ENCODE measurements at places on chromosomes 2 and 18. TPM values are rescaled to one million over a fixed set of nuclear protein-coding genes. Genes with fewer than 3 reads are reported as not detected.

Gene KCNE4
- 40.4 TPM for total RNA-seq

Gene HIBCH
- total RNA-seq, result 15.6 TPM

Gene LANCL1
- total RNA-seq, result 35.8 TPM

Gene IFIH1
- total RNA-seq, result 9.1 TPM

Gene M1AP
- under 0.01 TPM for total RNA-seq

DNA sequence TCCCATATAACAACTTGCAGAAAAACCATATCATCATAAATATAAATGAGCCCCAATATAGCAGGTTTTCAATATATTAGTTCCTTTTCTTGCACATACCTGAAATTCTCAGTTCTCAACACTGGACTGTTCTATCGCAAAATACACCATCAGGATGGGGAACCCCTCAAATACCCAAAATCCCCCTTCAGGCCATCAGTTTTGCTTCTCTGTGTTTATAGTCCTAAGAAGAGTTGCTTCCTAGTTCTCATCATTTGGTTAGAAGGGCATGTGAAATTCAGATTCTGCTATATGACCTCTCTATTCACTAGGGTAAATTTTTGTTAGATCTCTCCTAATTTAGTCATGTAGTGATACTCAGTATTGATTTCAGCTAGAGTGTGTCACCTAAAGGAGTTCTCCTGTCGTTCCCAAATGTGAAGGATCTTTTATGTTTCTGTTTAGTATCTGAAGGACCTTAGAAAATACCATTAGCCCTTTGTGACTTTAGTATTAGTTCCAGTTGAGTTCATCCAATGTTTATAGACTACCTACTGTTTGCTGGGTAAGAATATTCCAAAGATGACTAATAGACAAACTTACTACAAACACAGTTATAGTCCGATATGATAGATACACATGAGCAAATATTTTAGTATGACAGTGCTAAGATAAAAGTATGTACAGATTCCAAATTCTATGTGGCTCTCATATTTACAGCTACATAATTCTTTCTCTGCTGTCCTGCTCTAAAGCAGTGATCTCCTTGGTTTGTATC, 115.8 kb downstream of the TTC27 start:
- H3K27me3 ChIP-seq, result no peaks in the 10 kb centered on the region
- H3K4me1 ChIP-seq, result peaks cover 30% of the 10 kb centered on the region
- no peaks in the 10 kb centered on the region for H3K36me3 ChIP-seq
- no peak overlapping the region for H3K4me3 ChIP-seq

- H3K4me3 ChIP-seq, result no peak overlapping the region
- H3K4me1 ChIP-seq, result peaks cover 27% of the 10 kb centered on the region
- DNase-seq, result no peak
- no peaks in the 10 kb centered on the region for H3K27me3 ChIP-seq
Observed at GRCh38 chr2:84991404-84992160, 20.6 kb downstream of the KCMF1 start.

DNA sequence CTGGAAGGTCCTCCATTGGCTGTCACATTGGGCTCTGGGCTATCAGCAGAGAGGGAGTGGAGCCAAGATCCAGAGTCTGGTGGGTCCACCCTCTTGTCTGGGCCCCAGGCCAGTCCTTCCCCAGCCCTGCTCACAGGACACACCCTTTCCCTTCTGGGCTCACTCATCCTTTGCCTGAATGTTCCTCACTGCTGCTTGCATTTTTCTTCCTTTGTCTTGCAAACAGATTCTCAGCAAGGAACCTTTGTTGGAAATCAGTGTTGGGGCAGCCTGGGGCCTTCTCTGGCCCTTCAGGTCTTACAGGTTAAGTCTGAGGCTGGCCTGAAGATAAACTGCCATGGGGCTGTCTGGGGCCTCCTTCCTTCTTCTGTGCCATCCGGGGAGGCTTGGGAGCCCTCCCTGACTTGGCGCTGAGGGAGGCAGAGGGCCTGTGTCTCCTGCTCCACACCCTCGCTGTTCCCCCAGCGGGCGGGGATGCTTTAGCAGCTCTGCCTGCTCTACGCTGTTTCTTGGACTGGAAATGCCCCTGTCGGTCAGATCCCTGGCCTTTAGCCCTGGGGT, 11.5 kb upstream of the CELF4 start:
- no peak for DNase-seq
- no peaks in the 10 kb centered on the region for H3K36me3 ChIP-seq
- H3K4me1 ChIP-seq, result no peaks in the 10 kb centered on the region
- H3K27ac ChIP-seq, result no peak overlapping the region

DNA sequence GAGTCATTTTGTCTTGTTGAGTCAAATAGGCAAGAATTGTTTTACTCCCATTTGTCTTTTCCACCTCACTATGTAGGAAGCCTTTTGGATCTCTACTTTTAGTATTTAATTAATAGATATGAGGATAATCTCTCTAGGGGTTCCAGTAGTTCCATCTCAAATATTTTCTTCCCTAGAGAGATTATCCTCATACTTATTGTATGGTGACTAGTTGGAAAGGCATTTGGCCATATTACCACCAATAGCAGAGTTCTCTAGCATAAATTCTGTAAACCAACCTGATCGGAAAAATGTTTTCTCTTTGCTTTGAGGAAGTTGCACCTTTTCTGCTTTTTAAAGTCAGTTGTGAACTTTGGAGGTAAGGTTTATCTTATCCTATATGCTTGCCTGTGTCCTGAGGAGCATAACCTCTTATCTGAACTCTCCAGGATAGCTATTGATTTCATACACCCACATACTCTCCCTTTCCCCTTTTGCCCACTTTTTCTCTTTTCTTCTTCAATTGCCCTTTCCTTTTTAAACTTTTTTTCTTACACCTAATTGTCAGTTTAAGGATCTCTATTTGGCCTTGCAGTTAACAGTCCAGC, 100.8 kb downstream of the GALNT1 start:
- peaks cover 42% of the 10 kb centered on the region for H3K4me1 ChIP-seq
- no peak overlapping the region for H3K4me3 ChIP-seq
- peak overlapping the region; percentile 46 for H3K27ac ChIP-seq
- DNase-seq, result no peak

DNA sequence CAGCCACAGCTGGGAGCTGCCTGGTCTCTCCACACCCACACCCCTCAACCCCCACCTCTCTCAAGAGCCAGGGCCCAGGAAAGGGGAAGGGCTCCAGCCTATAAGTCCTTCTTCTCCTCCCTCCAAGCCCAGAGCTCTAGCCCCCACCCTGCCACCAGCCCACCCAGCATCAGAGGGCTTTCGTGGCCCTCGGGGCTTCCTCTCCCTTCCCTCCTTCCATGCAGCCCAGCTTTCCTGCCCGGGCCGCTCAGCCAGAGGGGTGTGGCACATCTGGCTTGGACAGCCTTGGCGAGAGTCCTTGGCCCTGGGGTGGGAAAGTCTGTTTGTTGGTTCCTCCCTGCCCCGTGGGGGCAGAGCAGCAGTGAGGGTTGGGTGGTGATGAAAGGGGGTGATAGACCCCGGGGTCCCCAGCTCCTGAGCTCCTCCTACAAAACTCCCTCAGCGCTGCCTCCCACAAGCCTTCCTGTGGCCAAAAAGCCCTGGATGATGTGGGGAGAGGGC, 7.0 kb downstream of the TNS1 start:
- DNase-seq, result peak; percentile 94
- H3K27ac ChIP-seq, result peak overlapping the region; percentile 82
- peak overlapping the region; percentile 15 for H3K4me3 ChIP-seq
- H3K27me3 ChIP-seq, result no peaks in the 10 kb centered on the region

DNA sequence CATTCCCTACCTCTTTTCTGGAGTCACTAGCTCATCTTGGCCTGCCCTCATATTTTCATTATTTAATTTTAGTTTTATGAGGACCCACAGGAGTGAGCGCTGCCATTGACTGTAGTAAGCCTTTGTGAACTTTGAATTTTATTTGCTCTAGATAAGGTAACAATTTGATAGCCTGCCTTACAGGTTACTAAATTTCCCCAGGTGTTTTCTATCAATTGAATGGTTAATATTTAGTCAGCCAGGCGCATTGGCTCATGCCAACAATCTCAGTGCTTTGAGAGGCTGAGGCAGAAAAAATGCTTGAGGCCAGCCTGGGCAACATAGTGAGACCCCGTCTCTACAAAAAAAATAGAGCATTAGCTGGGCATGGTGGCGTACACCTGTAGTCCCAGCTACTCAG, 50.2 kb downstream of the DAW1 start:
- no peaks in the 10 kb centered on the region for H3K27me3 ChIP-seq
- no peaks in the 10 kb centered on the region for H3K4me1 ChIP-seq
- H3K36me3 ChIP-seq, result no peaks in the 10 kb centered on the region
- H3K4me3 ChIP-seq, result no peak overlapping the region
- no peak for DNase-seq

DNA sequence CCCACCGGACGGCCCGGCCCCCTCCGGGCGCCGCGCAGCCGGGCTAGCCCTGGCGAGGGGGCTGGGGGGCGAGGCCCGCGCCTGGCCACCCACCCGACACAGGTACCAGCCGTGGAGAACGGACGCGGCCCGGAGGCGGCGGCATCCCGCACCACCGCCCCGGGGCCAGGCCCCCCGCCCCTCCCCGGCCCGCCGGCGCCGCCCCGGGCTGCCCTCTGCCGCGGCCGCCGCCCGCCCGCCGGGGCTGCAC, 405 bp downstream of the SOS1 start:
- H3K4me1 ChIP-seq, result peaks cover 29% of the 10 kb centered on the region
- H3K27ac ChIP-seq, result peak overlapping the region; percentile 75
- peak overlapping the region; percentile 79 for H3K4me3 ChIP-seq

- DNase-seq, result no peak
- H3K36me3 ChIP-seq, result no peaks in the 10 kb centered on the region
- H3K27ac ChIP-seq, result no peak overlapping the region
- no peaks in the 10 kb centered on the region for H3K27me3 ChIP-seq
- H3K4me1 ChIP-seq, result peaks cover 5% of the 10 kb centered on the region
Observed at GRCh38 chr2:195756218-195756942, 99.4 kb downstream of the SLC39A10 start.

DNA sequence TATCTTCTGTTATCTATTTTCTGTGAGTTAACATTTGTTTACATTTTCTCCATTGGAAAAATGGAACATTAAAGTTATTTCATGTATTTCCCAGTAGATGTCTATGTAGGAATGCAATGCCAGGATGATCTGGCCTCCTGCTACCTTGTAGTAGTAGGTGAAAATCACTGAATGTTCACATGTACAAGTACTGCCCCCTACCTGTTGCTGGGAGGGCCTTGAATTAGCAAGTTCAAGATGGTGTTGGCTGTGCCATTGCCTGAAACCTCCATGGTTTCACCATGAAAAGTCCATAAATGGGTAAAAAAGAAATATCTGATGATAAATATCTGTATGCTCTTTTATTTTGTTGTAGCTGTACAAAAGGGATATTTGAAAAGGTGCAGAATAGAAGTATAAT, 30.7 kb downstream of the XRCC5 start:
- no peaks in the 10 kb centered on the region for H3K27me3 ChIP-seq
- no peak for DNase-seq
- H3K27ac ChIP-seq, result no peak overlapping the region
- H3K4me3 ChIP-seq, result no peak overlapping the region
- H3K4me1 ChIP-seq, result peaks cover 7% of the 10 kb centered on the region
- H3K36me3 ChIP-seq, result peaks cover 83% of the 10 kb centered on the region

- H3K27ac ChIP-seq, result no peak overlapping the region
- peak; percentile 42 for DNase-seq
- no peak overlapping the region for H3K4me3 ChIP-seq
- H3K36me3 ChIP-seq, result no peaks in the 10 kb centered on the region
- no peaks in the 10 kb centered on the region for H3K4me1 ChIP-seq
Observed at GRCh38 chr18:48886520-48887293, 64.1 kb downstream of the SMAD7 start.

GRCh38 chr2:47221946-47222345, 66.8 kb upstream of the STPG4 start:
- H3K27ac ChIP-seq, result peak overlapping the region; percentile 4
- H3K4me1 ChIP-seq, result peaks cover 43% of the 10 kb centered on the region
- DNase-seq, result no peak
- no peaks in the 10 kb centered on the region for H3K27me3 ChIP-seq
- no peaks in the 10 kb centered on the region for H3K36me3 ChIP-seq
- no peak overlapping the region for H3K4me3 ChIP-seq

DNA sequence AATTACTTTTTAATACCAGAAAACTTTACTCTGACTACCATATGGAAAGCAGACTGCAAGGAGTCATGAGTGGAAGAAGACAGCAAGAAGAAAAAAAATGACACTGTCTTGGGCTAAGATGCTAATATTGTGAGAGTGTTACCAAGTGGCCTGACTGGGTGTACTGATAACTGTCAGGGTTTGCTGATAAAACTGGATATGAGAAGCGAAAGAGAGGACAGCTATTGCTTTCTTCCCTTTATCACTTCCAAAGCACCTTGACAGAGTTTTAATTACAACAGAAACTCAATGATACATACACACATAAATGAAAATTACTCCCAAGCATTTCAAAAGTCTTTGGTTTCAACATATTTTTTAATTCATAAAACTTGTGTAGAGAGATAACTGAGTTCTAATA, 368.5 kb downstream of the ZEB2 start:
- no peak overlapping the region for H3K4me3 ChIP-seq
- H3K36me3 ChIP-seq, result no peaks in the 10 kb centered on the region
- H3K4me1 ChIP-seq, result peaks cover 2% of the 10 kb centered on the region
- no peak for DNase-seq
- no peak overlapping the region for H3K27ac ChIP-seq
- no peaks in the 10 kb centered on the region for H3K27me3 ChIP-seq

DNA sequence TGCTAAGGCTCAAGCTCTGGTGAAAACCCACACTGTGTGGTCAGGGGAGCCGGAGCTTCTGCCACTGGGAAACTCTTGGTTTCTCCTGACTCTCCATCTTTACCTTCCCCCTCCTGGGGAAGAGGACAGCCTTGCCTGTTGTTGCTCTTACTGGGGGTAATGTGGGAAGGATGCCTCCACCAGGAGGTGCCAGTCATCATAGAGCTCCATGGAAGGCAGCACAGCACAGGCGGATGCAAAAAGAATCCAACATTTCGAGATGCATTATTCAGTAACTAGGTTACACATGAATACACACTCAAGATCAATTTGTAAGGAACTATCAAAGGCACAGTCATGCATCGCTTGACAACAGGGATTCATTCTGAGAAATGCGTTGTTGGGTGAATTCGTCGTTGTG, 322.6 kb downstream of the AFF3 start:
- H3K36me3 ChIP-seq, result no peaks in the 10 kb centered on the region
- peaks cover 6% of the 10 kb centered on the region for H3K4me1 ChIP-seq
- H3K4me3 ChIP-seq, result no peak overlapping the region
- DNase-seq, result peak; percentile 27
- no peaks in the 10 kb centered on the region for H3K27me3 ChIP-seq
- no peak overlapping the region for H3K27ac ChIP-seq

DNA sequence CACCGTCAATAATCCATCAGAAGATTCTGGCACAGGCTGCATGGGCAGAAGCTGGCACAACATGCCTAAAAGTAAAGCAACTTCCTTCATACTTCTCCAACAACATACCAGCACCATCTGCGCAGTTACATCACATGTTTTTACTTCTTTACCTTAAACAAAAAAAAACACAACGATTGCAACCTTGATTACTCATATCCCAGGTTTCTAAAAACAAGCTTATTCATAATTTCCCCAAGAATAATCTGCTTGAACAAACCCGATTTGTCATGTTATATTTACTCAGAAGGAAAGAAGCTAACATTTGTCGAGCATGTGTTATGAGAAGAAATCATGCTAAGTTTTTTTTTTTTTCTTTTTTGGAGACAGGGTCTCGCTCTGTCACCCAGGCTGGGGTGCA, 54.7 kb downstream of the THADA start:
- peaks cover 11% of the 10 kb centered on the region for H3K36me3 ChIP-seq
- peaks cover 29% of the 10 kb centered on the region for H3K4me1 ChIP-seq
- no peaks in the 10 kb centered on the region for H3K27me3 ChIP-seq
- peak; percentile 41 for DNase-seq
- H3K27ac ChIP-seq, result peak overlapping the region; percentile 79

- H3K27ac ChIP-seq, result no peak overlapping the region
- H3K4me3 ChIP-seq, result no peak overlapping the region
- no peak for DNase-seq
- peaks cover 4% of the 10 kb centered on the region for H3K36me3 ChIP-seq
- H3K27me3 ChIP-seq, result no peaks in the 10 kb centered on the region
Observed at GRCh38 chr2:24276349-24276899, 83.9 kb downstream of the ITSN2 start.
